ENCODE measurements at places on chromosomes 2 and 18.

- DNase-seq, result no peak
Observed at GRCh38 chr2:12044857-12045256, 298.4 kb downstream of the LPIN1 start.

DNA sequence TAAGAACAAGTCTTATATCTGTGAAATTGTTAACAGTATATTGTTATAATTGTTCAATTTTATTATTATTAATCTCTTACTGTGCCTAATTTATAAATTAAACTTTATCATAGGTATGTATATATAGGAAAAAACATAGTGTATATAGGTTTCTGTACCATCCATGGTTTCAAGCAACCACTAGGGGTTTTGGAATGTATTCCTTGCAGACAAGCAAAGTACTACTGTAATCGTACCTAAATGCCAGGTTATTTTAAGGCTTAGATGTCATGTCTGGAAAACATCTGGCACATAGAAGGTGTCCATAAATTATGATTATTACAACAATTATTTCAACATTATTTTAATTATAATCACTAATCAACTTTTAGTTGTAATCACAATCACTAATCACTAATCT is 8.4 kb downstream of the ITSN2 start:
- no peak for DNase-seq

GRCh38 chr2:176752295-176752694 is 460.3 kb upstream of the HNRNPA3 start:
- DNase-seq, result no peak

GRCh38 chr2:54815148-54815539 is 91.7 kb downstream of the EML6 start:
- DNase-seq, result no peak

GRCh38 chr18:44979748-44980147 is 299.1 kb downstream of the SETBP1 start:
- DNase-seq, result no peak

GRCh38 chr2:29246383-29247300 is 131.4 kb downstream of the CLIP4 start:
- no peak for DNase-seq

- peak; percentile 50 for DNase-seq
Observed at GRCh38 chr2:151071382-151071781, 190.3 kb downstream of the RBM43 start.

- no peak for DNase-seq
Observed at GRCh38 chr2:1680222-1681016, 63.9 kb downstream of the PXDN start.

GRCh38 chr2:67576991-67577390 is 179.9 kb downstream of the ETAA1 start:
- no peak for DNase-seq

DNA sequence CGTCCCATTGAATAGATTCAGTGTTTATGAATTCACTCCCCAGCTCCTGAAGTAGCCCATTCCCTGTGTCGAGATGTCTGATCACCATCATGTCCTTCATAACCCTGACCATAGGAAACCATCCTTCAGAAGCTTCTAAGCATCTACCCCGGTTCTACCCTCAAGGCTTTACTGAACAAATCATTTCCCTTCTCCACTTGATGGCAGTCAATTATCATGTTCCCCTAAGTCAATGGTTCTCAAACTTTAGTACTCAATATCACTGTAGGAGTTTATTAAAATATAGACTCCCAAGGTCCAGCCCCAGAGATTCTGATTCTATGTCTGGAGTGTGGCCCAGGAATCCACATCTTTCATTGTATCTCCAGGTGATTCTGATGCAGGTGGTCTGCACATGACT is 228.4 kb upstream of the SP5 start:
- DNase-seq, result no peak

- DNase-seq, result no peak
Observed at GRCh38 chr2:45439788-45440773, 171.0 kb downstream of the SRBD1 start.

DNA sequence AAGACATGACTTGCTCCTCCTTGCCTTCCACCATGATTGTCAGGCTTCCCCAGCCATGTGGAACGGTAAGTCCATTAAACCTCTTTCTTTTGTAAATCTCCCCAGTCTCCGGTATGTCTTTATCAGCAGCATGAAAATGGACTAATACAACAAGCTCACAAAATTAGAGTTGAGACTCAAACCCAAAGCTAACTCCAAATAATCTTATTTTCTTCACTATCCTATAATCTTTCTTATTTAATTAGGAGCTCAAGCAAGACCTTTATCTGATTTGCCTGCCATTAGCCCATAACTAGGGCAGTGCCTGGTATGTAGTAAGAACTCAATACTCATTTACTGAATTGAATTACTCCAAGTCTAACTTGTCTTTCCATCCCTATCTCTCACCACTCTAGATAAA is 289.2 kb downstream of the SUCLG1 start:
- no peak for DNase-seq
